ENCODE measurements at places on chromosomes 3 and 15.
A peak's percentile ranks its signal among the peaks of the same experiment; 100 is the strongest.

DNA sequence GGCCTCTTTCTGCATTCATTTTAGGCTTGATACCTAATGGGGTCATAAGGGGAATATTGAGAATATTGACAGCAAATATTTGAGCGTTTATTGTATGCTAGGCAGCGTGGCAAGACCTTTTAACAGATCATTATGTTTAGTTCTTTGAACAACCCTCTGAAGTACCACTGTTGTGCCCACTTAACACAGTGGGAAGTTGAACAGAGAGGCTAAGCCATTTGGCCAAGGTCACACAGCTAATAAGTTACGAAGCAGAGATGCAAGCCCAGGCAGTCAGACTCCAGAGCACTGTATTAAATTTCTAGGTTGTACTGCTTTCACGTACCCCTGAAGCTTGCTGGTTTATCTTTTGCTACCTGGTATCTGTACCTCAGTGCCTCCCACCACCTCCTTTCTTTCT lies 1.1 kb downstream of the RAB7A start:
- no peak for DNase-seq

- no peak for DNase-seq
These were observed 17.9 kb downstream of the LIPH start for GRCh38 chr3:185534511-185534910.

DNA sequence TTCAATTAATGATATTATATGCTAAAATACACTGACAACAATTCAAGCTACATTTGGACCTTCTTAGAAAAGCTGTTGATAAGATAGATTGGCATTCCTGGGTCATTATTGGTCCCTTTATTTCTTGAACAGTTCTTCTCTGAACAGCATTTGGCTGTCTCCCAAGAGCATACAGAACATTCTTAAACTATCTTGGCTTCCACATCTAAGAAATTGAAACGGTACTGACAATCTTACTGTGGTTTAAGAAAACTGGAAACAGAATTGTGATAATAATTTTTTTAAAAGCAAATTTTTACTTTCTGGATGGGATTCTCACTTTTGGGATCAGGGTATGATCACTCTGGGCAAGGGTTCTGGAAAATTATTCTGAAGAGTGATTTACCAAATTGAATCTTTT lies 161.7 kb upstream of the ZNF385D start:
- DNase-seq, result no peak

- DNase-seq, result no peak
These were observed 116.5 kb upstream of the CMC1 start for GRCh38 chr3:28124882-28125281.

- DNase-seq, result no peak
These were observed 24.7 kb downstream of the HCN4 start for GRCh38 chr15:73344056-73344455.

DNA sequence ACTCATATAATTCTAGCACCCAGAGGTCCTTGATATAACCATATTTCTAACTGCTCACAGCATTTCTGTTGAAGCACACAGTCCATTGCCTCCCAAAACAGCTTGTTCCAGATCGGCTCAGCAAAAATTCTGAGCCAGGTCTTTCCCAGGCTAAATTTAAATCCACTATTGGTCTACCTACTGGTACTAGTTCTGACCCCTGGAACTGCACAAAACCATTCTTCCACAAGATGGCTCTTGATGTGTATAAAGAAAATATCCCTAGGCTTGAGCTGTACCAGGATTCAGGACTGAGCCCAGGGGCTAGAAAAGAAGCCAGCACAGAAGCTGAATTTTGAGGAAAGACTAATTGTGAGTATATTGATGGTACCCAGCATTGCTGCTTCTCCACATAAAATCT lies 75.4 kb upstream of the ABHD17C start:
- no peak for DNase-seq

GRCh38 chr15:72196409-72197040 lies 1.1 kb downstream of the GRAMD2A start:
- DNase-seq, result no peak

DNA sequence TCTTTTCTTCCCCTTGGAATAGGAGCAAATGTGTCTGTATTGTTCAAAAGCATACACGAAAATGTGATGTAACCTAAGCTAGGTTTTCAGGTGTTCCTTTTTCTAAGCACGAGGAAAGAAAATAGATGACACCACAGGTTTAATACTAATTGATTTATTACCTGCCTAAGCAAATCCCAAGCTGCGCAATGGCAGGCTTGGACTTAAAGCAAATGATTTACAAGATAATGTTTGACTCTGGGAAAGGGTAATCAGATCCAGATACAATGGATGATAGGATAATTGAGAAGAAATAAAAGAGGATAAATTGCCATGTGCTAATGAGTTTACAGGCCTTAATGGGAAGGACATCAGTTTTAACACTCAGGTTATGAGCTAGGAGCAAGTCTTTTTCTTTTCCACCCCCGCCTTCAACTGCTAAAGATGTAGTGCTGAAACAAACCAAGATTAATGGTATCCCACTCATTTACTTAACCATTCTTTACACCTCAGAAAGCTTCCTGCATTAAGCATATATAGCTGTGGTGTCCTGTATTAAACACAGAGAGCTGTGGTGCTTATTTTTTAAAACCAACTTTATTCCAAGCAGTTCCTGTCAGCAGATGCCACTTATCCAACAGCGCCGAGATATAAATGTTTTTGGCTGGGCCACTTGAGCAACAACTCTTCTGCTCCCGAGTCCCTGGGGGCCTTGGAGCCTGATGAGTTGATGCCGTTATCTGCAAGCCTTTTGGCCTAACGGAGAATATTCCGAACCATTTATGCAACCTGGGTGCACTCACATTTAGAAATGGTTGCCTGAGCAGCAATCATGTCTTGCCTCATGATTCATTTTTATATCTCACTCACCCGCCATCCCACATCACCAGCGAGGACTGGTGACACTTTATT lies 205.5 kb downstream of the MECOM start:
- DNase-seq, result no peak

- DNase-seq, result no peak
These were observed 13.1 kb upstream of the NAALADL2 start for GRCh38 chr3:174846055-174846454.

DNA sequence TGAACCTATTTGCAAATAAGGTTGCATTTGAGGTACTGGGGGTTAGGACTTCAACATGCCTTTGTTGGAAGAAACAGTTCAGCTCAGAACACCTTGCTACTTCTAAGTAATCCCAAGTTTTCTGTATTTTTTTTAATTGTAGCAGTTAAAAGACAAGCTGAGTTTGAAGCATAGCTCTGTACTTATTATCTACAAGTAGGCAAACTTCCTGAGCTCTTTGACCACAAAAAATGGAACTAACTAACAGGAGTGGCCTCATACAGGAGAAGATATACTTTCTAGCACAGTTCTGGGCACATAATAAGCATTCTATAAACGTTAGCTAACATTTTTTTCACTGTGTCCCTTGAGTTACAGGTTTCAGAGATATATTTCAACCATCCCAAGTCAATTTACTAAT lies 159.2 kb downstream of the CHST2 start:
- no peak for DNase-seq

DNA sequence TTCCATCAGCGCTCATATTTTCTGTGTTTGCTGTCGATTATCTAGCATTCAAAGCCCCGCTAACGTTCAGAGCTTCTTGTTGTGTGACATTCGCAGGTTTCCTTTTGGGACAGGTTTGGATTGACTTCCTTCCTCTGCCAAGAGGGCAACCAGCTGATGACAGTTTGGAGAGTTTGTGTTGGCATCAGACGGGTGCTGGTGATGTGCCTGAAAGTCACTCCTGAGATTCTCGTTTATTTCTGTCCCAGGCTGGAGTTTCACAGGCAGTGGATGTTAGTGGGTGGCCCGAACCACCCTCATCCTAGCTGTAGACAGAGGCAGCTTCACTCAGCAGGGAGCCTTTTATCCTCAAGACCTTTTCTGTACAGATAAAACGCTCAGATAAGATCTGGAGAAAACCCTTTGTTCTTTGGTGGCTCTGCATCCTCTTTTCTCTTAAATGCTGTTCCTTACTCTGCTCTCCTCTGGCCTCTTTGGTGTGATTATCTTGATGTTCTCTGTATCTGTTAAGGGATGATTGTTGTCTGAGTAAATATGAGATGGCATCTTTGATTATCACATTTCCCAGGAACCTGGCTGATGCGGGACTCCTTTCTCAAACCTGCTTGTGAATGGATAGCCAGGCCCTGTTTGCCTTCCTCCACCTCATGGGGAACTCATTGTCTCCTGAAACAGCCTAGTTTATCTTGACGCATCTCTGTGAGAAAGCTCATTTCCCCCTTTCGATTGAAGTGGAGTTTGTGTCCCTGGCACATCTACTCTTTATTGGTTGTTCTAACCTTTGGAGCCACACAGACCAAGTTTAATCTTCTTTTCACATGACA lies 35.9 kb downstream of the CGNL1 start:
- no peak for DNase-seq

- no peak for DNase-seq
These were observed 625.9 kb downstream of the NLGN1 start for GRCh38 chr3:174023421-174023820.

- DNase-seq, result peak; percentile 31
These were observed at the start of gene GPR176 for GRCh38 chr15:39919748-39920509. Gene GPR176, minus strand, starts transcription at chr15:39920266. Its CDS starts 240 bp downstream, at chr15:39920026.

DNA sequence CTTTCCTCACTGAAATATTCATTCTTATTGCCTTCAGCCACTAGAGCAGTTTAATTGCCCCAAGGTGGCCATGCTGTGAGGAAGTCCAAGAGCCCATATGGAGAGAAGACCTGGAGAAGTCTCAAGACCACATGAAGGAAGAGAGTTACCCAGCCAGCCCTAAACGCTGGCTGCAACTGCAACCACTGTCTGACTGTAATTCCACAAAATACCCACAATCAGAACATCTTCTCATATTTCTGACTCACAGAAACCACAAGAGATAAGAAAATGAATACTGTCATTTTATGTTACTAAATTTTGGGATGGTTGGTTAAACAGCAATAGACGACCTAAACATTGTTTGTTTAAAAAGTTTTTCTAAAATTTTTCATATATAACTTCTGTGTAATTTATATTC lies 14.7 kb upstream of the SST start:
- DNase-seq, result no peak

DNA sequence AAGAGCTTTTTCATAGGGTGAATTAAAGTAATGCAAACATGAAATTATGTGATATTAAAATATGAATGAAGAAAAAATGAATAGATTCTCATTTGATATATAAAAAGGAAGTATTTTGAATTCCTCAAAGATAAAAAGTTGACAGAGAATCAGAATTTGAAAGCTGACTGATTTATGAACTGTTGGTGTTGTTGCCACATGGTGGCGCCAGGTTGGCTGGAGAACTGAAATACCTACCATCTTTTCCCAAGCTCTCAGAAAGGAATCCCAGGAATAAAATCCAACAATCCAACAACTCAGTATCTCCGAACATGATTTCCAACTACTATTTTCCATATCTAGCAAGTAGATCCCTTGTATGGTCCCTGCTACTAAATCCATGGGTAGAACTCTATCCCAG lies 3.1 kb downstream of the MYRIP start:
- DNase-seq, result no peak

GRCh38 chr15:36888011-36888992 lies 212.0 kb downstream of the MEIS2 start:
- no peak for DNase-seq

- no peak for DNase-seq
These were observed 641.5 kb downstream of the PLOD2 start for GRCh38 chr3:145519398-145520047.

DNA sequence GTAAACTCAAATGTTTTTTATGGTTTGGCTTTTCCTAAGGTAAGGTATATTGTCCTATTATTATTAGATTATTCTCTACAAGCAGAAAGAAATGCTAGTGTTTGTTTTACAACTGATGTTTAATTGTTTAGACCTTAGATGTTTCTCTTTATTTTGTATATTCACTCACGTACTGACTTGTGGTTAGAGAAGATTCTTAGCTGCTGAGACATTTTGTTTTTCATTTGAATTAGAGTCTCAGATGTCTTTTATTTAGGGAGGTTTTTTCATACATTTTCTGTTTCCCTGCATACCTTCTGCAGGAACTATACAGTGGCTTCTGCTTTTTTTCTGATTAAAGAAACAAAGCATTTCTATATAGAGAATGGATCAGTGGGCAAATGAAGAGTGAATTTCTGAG lies 110.9 kb downstream of the MYRIP start:
- no peak for DNase-seq

DNA sequence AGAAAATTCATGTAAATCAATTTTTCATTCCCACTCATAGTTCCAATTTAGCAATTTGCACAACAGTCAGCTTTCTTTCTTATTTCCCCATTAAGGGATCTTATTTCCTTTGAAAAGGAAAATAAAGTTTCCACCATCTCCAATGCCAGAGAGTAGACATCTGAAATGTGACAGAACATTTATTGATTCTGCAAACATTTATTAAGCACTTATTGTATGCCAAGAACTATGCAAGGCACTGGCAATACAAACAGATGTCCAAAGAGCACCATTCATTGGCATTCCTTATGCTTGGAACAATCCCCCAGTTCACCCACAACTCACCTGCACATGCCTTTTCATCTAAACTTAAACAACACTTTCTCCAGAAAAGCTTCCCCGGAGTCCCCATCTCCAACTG lies 2.5 kb upstream of the TFDP2 start:
- no peak for DNase-seq

DNA sequence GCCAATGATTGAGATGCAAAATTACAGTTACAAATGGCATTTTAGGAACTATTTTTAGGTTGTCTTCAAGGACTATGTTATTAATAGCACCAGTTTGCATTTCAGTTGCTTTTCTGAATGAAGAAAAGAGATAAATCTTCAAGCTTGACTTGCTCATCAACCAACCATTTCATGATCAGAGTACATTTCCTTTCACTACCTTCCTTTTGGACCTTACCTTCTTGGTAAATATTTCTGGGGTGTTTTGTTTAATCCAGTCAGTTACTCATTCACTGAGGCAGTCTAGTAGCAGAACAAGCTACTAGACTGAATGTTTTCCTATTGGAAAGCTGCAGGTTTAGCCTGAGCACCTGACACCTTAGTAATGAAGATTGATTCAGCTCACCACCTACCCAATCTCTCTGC lies 8.2 kb downstream of the SLC27A2 start:
- DNase-seq, result no peak

GRCh38 chr3:120145542-120146285 lies 51.5 kb upstream of the GSK3B start:
- DNase-seq, result peak; percentile 15

DNA sequence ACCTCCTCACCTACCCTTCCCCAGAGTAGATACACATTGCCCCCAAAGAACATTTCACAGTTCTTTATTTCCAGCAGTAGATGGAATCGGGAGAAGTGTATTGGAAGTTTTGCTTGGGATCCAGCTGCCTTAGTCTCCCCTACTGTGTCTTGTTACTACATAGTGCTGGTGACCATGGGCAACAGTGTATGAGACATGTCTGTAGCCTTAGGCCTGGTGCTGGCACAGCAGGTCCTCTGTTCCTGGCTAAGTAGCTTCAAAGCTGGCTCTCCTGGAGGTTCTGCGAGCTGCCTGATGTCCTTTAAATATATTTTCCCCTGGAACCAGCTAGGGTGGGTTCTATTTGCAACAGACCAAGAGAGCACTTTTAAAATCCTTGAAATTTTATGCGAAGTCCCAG lies 174.7 kb downstream of the THSD4 start:
- no peak for DNase-seq

Measured in activated naive CD8-positive, alpha-beta T cell treated with anti-CD3 and anti-CD28 coated beads for 36 hours (primary cell).